ENCODE measurements at places on chromosomes 1 and 21. TPM values are rescaled to one million over a fixed set of nuclear protein-coding genes. Genes with fewer than 3 reads are reported as not detected.

PBX1 gene
- total RNA-seq: 2.5 TPM

ARHGAP29 gene
- total RNA-seq: 232 TPM

LGR6 gene
- total RNA-seq: not detected

NADK gene
- 56.0 TPM for total RNA-seq

FCN3 gene
- total RNA-seq: 0.64 TPM

SYT2 gene
- not detected for total RNA-seq

KIFAP3 gene
- total RNA-seq: 17.4 TPM

TENT5C gene
- total RNA-seq: 1.00 TPM

FAM43B gene
- not detected for total RNA-seq

CFAP107 gene
- not detected for total RNA-seq

SLC25A34 gene
- total RNA-seq: 0.05 TPM

MAB21L3 gene
- total RNA-seq: not detected

All from mammary microvascular endothelial cell (primary cell).